ENCODE measurements at places on chromosomes 12 and 14.

GRCh38 chr12:66453844-66454243 lies 151.6 kb downstream of the HELB start:
- no peak for DNase-seq

DNA sequence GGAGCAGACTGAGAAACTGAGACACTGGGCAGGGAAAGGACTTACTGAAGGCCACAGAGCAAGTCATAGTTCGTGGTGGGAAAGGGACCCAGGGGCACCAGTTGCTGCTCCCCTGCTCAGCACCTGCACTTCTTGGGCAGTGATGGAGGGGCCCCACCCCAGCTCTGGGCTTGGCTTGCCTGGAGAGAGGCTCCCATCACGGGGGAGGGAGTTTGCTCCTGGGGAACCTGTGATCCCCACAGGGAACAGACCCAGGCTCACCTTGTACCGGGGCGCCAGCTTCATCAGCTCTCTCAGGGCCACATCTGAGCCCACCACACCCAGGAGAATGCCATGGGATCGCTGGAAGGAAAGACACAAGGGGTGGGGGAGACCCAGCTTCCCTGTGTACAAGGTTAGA lies 39.8 kb downstream of the CACNA2D4 start:
- no peak for DNase-seq

GRCh38 chr12:111248236-111249017 lies 120.5 kb downstream of the PHETA1 start:
- DNase-seq: no peak

- no peak for DNase-seq
Measured at GRCh38 chr12:124685689-124686369, 118.4 kb upstream of the NCOR2 start.

DNA sequence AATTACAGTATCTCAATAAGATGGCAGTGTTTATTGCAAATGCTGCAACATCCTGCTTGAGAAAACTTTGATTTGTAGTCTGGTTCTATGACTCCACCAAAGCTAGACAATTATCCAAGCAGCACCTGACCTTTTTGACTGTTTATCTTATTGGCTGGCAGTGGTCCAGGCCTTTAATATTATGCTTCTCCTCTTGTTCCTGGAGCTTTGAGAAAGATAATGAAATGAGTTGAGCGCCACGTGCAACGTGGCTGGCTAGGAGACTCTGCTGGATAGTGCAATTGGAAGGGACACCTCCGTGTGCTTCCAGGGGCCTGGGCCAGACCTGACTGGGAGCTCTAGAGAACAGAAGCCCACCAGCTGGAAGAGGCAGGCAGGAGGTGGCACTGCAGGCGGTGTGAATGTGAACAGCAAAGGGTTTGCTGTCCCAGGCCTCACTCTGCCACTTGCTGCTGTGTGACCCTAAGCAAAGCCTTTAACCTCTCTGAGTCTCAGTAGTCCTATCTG lies 349.3 kb downstream of the CACNA1C start:
- DNase-seq: no peak

- no peak for DNase-seq
Measured at GRCh38 chr12:131140697-131141096, 187.0 kb downstream of the ADGRD1 start.

GRCh38 chr12:1297206-1297605 lies 297.2 kb downstream of the FBXL14 start:
- no peak for DNase-seq

DNA sequence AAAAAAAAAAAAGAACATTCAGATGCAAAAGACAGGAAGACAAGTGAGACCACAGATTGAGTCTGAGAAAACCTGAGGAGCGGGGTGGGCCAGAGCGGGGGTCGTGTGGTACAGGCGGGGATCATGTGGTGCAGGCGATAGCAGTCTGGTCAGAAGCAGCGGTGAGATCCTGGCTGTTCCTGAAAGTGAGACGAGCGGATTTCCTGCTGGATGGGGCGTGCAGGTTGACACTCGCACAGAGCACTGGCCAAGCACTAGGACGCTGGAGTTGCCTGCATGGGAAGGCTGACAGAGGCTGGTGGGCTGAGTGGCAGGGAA lies 35.7 kb downstream of the CDC42BPB start:
- DNase-seq: no peak

- DNase-seq: no peak
Measured at GRCh38 chr12:5473076-5473782, 41.3 kb downstream of the NTF3 start.

GRCh38 chr12:94875525-94875924 lies 128.0 kb downstream of the NDUFA12 start:
- DNase-seq: no peak

- DNase-seq: no peak
Measured at GRCh38 chr14:105477660-105478397, 3.2 kb downstream of the CRIP2 start.

DNA sequence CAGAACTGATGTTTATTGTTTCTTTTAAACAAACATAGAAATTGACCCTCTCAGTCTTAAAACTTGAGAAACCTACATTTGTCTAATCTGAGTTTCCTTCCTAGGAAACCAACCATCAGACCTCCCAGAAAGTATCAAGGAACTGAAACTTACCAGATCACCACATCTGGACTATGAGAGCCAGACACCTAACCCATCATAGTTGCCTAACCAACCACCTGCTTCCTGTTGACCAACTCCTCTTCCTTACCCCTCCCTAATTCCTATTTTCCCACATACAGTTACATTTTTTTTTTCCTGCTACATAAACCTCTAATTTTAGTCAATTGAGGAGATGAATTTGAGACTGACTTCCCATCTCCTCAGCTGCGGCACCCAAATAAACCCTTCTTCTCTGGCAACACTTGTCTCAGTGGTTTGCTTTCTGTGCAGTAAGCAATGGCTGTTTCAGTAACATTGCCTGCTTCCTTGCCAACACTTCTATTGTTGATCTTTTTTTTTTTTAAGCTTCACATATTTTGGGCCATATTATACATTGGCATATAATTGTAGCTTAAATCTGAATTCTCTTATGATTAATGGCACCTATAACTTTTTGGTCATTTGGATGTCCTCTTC lies 34.3 kb downstream of the KLRD1 start:
- no peak for DNase-seq

DNA sequence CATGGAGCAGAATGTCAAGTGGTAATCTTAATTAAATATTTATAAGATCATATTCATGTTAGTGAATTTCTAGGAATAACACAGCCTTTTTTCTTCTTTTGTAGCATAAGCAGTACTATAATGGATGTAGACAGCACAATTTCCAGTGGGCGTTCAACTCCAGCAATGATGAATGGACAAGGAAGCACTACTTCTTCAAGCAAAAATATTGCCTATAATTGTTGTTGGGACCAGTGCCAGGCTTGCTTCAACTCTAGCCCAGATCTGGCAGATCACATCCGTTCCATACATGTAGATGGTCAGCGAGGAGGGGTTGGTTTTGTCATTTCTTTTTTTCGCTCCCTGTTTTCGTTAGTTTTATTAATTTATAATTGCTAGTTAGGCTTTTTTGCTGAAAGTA lies 23.1 kb downstream of the AEBP2 start:
- no peak for DNase-seq

GRCh38 chr14:91454155-91454554 lies 36.5 kb upstream of the CCDC88C start:
- no peak for DNase-seq

DNA sequence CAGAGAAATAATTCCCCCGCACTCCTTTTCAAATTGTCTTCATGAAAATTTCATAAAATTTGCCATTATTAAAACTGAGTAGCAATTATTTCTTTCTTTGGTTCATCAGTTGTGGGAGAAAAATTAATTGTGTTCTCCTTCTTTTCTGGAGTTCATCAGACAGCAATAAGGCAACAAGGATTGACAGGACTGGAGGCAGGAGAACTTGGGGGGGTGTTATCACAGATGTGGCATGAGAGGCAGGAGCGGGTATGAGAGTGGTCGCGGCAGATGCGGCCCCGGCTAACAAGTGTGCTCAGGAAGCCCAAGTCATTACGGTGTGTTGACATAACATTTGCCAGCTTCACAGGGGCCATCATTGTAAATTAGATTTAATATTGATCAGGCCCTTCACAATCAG lies 306.6 kb upstream of the TMPO start:
- DNase-seq: no peak

GRCh38 chr14:56145181-56145769 lies 27.1 kb downstream of the PELI2 start:
- no peak for DNase-seq

GRCh38 chr12:32903318-32903717 lies 6.7 kb upstream of the PKP2 start:
- DNase-seq: no peak

GRCh38 chr12:96502949-96503532 lies 13.7 kb downstream of the CFAP54 start:
- DNase-seq: no peak

- no peak for DNase-seq
Measured at GRCh38 chr12:25771476-25771875, 187.0 kb upstream of the RASSF8 start.

DNA sequence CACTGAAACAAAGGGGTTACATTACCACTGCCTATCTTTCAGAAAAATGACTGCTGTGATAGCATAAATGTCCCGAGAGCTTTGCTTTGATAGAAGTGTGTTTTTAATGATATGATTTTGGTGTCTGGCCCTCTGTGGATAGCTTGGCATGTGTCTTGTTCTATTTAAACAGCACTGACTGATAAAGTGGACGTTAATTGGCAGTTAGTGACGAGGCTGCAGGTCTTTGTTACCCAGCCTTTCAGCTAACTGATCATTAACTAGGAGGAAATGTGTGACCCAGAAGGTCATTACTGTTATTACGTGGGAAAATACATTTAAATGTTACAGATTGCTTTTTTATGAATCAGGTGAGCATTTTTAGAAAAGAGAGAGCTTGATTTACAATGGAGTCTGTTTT lies 428.3 kb downstream of the DIO2 start:
- no peak for DNase-seq

GRCh38 chr14:70571139-70571538 lies 29.3 kb downstream of the MED6 start:
- no peak for DNase-seq

- no peak for DNase-seq
Measured at GRCh38 chr14:75025082-75025481, 22.4 kb downstream of the EIF2B2 start.

GRCh38 chr12:52020539-52021336 lies 14.0 kb downstream of the TAMALIN start:
- no peak for DNase-seq

DNA sequence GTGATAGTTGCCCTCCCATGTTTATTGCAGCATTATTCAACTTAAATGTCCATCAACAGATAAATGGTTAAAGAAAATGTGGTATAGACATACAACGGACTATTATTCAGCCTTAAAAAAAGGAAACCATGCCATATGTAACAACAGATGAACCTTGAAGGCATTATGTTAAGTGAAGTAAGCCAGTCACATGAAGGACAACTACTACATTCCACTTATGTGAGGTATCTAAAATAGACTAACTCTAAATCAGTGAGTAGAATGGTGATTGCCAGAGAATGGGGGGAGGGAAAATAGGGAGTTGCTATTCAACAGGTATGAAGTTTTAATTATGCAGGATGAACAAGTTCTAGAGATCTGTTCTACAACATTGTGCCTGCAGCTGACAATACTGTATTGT lies 10.1 kb downstream of the PCNX4 start:
- no peak for DNase-seq

DNA sequence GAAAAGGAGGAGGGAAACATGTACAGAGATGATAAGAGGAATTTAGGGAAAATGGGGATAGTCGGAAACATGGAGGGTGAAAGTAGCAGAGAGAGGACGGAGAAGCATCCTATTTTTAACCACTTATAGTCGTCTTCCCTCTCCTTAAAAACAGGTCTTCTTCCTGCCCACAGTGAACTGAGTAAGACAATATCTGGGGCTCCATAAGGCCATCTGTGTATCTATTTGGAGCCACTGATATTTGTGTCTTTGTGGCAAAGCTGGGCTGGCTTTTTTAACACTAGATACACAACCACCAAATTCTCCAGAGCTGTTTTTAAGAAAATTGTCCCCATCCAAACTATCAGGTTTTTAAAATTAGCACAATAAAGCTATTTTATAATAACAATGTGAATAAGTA lies 109.5 kb upstream of the RAP1B start:
- no peak for DNase-seq

DNA sequence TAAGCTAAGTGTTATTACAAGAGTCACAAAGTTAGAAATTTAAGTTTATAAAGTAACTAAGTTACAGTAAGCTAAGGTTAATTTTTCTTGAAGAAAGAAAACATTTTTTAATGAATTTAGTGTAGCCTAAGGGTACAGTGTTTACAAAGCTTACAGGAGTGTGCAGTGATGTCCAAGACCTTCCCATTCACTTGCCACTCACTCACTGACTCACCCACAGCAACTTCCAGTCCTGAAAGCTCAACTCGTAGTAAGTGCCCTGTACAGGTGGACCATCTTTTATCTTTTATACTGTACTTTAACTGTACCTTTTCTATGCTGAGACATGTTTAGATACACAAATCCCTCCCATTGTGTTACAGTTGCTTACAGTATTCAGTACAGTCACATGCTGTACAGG lies 60.9 kb upstream of the TMEM263 start:
- DNase-seq: no peak

- DNase-seq: no peak
Measured at GRCh38 chr12:119694111-119694510, 26.2 kb downstream of the PRKAB1 start.

DNA sequence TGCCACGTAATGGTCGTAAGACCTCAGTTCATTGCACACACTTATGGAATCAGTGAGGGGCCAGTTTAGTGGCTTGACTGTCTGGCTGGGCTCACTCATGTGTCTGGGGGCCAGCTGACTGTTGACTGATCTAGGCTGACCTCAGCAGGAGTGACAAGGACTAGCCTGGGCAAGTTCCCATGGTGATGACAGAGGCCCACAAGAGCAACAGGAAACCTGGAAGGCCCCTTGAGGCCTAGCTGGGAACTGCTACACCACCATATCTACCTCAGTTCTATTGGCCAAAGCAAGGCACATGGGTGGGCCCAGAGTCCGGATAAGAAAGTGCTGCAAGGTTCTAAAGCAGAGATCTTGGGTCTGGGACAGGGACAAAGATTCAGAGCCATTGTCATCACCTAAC lies 21.3 kb upstream of the RFLNA start:
- no peak for DNase-seq

GRCh38 chr12:12839873-12840579 lies 26.9 kb downstream of the DDX47 start:
- DNase-seq: peak; percentile 63

DNA sequence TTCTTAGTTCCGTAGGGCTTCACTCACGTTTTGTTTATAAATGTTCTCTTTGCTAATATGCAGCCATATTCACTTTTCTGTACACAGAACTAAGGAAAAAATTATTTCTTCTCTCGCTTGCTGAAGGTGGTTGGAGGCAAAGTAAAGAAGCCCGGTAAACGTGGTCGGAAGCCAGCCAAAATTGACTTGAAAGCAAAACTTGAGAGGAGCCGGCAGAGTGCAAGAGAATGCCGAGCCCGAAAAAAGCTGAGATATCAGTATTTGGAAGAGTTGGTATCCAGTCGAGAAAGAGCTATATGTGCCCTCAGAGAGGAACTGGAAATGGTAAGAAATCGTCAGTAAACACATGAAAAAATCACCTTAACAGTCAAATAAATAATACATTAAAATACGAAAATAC lies 24.0 kb downstream of the CREBL2 start:
- DNase-seq: no peak

Data from astrocyte of the cerebellum (primary cell).